ENCODE measurements at places on chromosomes 6 and 20.

- DNase-seq = no peak
Observed at GRCh38 chr20:1885940-1886693, 9.1 kb upstream of the SIRPA start.

GRCh38 chr6:106702451-106703110 is 73.2 kb downstream of the QRSL1 start:
- no peak for DNase-seq

DNA sequence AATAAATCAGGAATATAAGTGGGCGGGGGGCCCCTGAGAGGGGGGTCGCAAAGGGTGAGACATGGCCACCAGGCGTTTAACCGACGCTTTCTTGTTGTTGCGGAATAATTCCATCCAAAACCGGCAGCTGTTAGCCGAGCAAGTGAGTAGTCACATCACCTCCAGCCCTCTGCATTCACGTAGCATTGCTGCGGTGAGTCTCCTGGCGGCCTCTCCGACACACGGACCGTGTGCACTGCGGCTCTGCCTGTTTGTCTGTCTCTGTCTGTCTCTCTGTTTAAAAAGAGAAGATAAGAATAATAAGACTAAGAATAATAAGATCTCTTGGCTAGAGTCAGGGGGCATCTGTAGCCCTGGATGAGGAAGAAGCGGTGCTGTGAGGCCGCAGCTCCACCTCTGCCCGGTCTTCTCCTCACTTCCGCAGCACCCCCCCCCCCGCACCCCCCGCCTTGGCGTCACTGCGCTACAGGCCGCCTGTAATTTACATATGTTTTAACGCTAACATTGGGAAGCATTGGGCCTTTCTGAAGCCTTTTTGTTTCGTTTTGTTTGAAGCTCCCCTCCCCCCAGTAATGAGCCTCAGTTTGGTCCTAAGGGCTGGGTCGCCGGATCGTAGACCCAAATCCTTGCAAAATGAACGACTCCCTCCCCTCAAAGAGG is 993 bp downstream of the STX16 start:
- DNase-seq = peak; percentile 17

- DNase-seq = no peak
Observed at GRCh38 chr6:39157511-39157910, 42.5 kb upstream of the SAYSD1 start.
